ENCODE measurements at places on chromosomes 16 and 17.
A peak's percentile ranks its signal among the peaks of the same experiment; 100 is the strongest.

GRCh38 chr17:40472733-40473452 is 28.5 kb downstream of the TNS4 start:
- no peak for DNase-seq

- no peak for DNase-seq
These were observed 42.9 kb upstream of the C16orf78 start for GRCh38 chr16:49330562-49331201.

DNA sequence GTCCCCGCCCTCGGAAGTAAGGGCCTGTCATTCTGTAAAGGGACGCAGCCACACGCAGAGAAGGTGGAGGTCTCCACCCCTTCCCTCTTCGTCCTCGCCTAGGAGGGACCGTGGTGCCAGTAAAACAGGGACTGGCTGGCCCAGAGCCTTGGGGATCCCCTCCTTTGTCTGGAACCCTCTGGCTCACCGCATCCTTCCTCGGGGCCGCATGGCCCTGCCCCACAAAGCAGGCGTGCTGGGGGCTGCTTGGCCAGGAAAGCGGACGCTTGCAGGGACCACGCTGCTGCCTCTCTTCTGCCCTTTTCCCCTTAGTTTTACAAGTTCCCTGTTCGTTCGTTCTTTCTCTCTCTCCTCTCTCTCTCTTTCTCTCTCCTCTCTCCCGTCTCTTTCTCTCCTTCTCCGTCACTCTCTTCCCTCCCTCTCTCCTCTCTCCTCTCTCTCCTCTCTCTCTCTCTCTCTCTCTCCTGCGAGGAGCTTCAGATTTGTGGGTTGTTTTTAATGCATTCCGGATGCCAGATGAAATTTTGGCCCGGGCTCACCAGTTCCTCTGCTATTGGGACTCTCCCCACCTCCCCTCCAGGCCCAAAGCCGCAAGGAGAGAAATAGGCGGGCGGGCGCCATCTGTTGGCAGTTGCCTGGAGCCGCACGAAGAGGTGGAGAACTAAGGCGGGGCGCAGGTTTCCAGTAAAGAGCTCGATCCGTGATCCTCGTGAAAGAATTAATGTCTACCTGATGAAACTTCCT is 35.1 kb upstream of the CDRT4 start:
- peak; percentile 89 for DNase-seq

DNA sequence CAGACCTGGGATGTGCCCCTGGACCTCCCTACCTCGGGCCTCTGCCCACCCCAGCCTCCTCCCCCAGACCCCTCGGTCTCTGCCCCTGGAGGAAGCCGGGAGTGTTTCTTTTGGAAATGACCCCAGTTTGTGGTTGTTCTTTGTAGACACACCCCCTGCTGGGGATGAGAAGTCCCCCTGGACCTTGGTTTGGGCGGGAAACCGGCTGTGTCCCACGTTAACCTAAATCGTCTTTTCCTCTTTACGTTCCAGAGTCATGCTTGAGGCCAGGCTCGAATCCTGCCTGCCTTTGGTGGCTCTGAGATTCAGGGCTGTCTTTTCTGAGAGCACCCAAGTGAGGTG is 116.6 kb downstream of the METRNL start:
- DNase-seq, result no peak

- no peak for DNase-seq
These were observed 23.1 kb downstream of the COPRS start for GRCh38 chr17:31835984-31836383.

- DNase-seq, result no peak
These were observed 14.6 kb upstream of the PITPNA start for GRCh38 chr17:1577182-1577581.

DNA sequence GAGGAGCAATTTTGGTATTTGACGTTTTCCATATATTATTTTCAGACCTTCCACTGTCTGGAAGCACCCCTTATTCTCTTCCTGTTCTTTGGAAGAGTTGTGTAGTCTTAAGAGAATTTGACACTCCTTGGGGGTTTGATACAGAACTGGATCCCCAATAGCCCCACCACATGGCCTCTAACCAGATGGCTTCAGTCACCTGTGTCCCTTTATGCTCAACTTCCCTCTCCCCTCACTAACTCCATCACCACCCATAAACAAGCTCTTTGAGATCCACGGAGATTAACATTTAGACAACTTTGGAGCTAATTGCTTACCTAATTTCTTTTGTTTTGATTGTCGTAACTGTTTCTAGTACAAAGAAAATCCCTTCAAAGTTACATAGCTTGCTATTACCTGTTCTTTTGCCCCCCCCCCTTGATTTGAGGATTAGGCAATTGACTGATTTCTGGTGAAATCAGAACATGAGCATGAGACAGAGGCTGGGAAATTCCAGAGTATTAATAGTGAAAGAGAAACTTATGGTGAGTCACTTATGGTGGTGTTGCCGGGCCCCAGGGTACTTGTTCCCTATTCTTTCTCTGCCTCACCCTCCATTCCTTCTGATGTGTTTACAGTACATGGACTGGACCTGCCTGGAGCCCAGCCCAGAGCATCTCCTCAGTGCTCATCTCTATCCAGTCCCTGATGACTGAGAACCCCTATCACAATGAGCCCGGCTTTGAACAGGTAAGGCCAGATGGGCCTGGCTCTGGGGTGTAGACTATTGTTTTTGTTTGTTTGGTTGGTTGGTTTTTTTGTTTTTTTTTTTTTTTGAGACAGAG is 7.5 kb downstream of the UBE2Z start:
- peak; percentile 73 for DNase-seq

- no peak for DNase-seq
These were observed 6.5 kb downstream of the TMEM204 start for GRCh38 chr16:1539720-1540555.

- no peak for DNase-seq
These were observed 24.0 kb upstream of the ALKBH5 start for GRCh38 chr17:18159551-18160120.

- DNase-seq, result peak; percentile 63
These were observed 1.1 kb upstream of the USP32 start for GRCh38 chr17:60392845-60393702.

- DNase-seq, result no peak
These were observed 1372.6 kb downstream of the CDH11 start for GRCh38 chr16:63749276-63749675.

GRCh38 chr17:27455236-27455913 is 873 bp upstream of the KSR1 start:
- DNase-seq, result no peak

DNA sequence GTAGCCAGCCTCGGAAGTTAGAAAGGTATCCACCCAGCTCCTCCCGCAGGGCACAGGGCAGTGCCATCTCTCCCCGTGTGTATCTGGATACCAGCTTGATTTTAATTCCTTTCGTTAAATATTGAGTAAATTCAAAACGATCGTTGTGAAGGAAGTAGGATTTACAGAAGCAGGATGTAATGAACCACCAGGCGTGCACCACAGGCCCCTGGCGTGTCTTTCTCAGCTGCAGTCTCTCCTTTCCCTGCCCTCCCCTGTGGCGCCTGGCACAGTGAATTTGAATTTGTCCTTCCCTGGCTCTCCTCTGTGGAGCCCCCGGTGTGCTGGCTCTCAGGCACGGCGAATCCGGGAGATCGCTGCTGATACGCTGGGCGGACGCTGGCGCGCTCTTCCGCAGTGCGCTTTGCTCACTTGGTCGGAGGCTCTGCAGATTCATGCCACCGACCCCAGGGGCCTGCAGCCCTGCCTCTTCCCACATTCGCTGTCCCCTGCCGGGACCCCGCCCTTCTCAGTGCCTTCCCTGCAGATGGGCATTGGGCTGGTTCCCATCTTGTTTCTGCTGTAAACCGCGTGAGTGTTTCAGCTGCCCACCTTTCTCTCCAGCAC is 164.6 kb downstream of the RPTOR start:
- no peak for DNase-seq

GRCh38 chr16:23917621-23918020 is 81.8 kb downstream of the PRKCB start:
- no peak for DNase-seq

GRCh38 chr16:67719778-67720144 is 645 bp upstream of the GFOD2 start:
- peak; percentile 42 for DNase-seq

DNA sequence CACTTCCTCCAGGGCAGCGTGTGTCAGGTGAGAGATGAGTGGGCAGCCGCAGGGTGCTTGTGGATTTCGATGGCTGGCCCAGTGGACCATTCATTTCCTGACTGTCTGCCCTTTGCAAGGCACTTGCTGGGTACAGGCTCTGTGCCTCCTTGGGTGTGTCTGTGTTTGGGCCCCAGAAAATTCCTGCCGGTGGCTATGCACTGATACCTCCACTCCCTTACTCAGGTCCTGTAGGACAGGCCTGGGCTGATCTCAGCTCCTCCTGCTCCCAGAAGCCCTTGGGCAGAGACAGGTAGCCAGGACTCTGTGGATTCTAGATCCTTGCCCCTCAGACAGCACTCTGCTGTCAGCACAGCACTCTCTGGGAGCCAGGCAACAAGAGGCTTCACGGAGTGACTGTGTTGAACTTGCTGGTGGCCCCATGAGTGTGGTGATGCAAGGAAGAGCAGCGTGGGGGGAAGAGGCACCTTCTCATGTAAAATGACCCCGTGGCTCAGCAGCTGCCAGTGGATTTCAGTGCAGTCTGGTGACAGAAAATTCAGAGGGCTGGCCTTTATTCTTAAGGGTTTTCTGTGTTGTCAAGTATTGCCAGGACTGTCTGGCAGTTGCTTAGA is 29.0 kb downstream of the PGS1 start:
- no peak for DNase-seq

DNA sequence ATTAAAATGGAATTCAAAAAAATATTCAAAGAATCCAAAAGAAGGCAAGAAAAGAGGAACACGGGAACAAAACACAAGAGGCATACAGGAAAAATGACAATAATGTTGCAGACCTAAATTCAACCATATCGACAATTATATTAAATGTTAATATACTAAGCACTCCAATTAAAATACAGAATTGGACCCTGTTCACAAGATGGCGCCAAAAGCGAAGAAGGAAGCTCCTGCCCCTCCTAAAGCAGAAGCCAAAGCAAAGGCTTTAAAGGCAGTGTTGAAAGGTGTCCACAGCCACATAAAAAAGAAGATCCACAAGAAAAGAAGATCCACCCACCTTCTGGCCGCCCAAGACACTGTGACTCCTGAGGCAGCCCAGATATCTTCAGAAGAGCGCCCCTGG is 6.3 kb upstream of the XAF1 start:
- DNase-seq, result no peak

DNA sequence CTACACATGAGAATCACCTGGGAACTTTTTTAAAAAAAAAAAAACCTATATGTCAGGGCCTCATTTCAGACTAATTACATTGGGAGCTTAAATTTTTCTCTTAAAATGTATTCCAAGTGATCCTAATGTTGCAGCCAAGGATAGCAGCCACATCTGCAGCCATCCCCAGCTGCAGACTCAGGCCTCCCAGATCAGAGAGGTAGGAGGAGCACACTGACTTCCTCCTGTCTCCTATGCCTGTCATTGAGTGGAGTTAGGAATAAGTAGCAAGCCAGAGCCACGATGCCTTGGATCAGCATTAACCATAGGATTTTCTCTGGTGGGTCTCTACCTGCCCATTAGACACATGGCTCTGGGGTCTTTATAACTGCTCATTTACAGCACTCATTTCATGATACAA is 463.5 kb downstream of the HS3ST4 start:
- DNase-seq, result no peak

DNA sequence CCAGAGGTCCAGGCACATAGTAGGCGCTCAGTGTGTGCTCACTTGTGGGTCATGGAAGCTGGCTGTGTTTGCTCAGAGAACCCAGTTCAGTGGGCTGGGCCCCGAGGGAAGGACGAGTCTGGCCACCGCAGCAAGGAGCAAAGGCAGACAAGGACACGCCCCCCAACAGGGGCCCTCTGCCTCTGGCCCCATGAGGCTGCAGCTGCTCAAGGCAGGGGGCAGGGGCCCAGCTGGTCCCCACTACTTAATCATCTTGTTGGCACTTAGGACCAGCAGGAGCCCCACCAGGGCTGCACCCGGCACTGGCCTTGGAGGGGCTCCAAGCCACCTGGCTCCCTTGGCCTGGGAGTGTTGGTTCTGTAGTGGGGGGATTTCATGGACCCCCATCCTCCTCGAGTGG is 16.1 kb downstream of the KCNJ12 start:
- no peak for DNase-seq

DNA sequence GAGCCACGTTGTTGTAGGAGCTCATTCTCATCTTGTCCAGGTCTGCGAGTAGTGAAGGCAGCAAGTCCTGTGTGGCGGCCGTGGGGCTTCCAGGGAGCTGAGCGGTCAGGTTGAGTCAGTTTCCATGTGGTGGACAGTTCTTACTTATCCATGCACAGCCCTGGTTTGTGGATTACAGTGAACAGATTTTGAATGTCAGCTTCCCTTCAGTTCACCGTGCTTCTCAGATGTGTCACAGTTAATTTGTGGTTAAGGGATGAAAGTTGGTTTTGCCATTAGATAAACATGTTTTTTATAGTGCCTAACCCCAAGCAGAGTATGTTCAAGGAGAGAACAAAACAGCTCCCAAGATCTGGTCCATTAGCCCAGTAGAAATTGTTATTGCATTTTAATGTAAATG is 103.1 kb downstream of the RPTOR start:
- no peak for DNase-seq

DNA sequence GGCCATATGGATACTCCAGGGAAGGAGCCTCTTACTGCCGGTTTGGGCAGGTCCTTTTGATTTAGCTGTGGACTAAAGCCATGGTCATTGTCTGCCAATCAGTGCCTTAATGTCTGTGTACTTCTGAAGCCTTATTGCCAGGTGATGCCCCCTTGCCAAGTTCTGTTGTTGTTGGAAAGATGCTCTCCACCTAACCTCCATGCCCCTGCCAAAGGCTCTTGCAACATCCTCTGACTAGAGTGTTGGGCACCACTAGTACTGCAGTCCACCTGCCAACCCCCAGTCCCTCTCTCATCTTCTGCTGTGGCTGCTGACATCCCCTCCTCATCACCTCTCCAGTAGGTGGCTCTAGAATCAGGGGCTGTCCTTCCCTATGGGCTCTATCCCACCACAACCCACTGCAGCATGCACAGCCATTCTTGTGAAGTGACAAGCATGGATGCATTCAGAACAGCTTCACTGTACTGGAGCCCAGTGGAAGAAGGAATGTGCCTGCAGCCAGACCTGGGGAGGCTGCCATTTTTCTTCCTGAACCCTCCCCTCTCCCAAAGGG is 375.3 kb upstream of the CDH5 start:
- no peak for DNase-seq

GRCh38 chr17:1966274-1967086 is 58.7 kb downstream of the RTN4RL1 start:
- no peak for DNase-seq

DNA sequence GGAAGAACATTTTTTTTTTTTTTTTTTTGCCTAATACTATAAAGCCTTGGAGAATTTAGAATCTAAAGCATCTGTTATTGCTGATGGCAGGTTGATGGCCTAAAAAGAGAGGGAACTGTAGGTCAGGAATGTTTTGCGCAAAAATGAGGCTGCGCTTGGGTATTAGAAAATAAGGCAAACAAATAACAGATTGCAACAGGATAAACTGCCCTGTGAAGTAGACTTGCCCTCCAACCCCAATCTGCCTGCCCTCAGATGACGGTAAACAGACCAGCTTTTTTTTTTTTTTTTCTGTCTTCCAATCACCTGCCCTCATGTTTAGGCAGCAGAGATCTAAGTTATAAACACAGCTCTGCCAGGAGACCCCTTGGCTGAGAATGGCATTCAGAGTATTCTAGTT is 3.8 kb upstream of the DHX8 start:
- no peak for DNase-seq

GRCh38 chr17:40556884-40557414 is 8.3 kb downstream of the CCR7 start:
- DNase-seq, result peak; percentile 21

Data from activated T-cell treated with anti-CD3 and anti-CD28 coated beads, Interleukin-2, amount 50 U/mL, for 48 hours (primary cell).